Epithelial cell of proximal tubule (primary cell): ENCODE measurements at places on chromosomes 6 and 20.
A peak's percentile ranks its signal among the peaks of the same experiment; 100 is the strongest.

DNA sequence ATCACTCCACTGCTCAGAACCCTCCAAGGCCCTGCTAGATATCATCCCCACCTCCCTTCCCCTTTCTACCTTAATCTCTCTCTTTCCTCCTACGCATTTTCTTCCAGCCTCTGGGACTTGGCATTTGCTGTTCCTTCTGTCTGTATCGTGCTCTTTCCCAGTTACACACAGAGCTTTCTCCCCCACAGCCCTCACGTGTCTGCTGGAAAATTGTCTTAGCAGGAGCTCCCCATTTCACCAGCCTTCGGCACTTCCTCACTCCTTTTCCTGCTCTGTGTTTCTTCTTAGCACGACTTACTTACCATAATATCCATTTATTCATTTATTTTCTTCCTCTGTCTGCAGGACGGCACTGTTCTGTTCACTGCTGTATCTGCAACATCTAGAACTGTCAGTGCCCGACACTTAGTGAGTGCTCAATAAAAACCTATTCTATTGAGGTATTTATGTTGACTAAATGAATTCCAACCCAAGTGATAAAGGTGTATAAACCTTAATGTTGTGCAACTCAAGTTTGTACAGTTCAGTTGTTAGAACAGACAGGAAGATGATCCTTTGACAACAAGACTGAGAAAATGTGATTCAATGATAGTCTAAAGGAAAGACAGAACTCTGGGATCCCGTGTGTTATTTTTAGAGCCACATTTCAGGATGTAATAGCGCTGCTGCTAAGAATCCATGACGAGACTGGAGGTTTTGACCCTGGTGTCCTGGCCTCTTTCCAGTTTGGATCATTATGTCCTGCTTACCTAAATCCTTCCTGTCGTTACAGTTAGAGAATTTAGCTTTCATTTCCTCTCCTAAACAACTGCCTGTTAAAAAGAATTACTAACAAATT is 170.1 kb upstream of the LAMP5 start:
- DNase-seq = peak; percentile 52

GRCh38 chr6:26568601-26569432 is 27.9 kb upstream of the ABT1 start:
- DNase-seq = peak; percentile 68

DNA sequence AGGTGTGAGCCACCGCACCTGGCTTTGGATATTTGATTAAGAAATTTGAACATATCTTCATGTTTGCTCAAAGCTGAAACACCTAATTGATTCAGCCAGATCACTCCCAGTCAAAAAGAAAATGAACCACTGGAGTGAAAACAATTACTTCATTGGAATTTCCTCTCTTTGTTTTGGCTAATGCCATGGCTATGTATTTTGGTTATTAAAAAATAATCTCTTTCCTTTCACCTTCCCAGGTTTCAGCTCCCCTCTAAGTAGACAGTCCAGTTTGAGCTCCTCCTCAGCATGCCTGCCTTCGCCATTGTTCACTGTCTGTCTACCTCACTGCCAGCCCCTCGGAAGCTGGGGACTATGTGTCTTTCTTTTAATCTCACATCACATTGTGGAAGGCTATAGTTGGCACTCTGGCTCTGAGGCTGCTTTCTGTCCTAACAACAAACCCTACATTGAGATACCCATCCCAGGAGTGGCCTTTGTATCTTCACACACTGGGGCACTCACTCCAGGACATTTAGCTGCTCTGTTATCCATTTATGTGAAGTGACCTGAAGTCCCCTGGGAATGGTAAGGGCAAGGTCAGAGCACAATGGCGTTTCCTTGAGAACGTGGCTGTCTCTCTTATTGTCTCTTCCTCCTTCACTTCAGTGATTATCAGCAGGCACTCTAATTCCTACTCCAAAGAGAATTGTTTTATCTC is 764.0 kb upstream of the CITED2 start:
- DNase-seq = no peak

DNA sequence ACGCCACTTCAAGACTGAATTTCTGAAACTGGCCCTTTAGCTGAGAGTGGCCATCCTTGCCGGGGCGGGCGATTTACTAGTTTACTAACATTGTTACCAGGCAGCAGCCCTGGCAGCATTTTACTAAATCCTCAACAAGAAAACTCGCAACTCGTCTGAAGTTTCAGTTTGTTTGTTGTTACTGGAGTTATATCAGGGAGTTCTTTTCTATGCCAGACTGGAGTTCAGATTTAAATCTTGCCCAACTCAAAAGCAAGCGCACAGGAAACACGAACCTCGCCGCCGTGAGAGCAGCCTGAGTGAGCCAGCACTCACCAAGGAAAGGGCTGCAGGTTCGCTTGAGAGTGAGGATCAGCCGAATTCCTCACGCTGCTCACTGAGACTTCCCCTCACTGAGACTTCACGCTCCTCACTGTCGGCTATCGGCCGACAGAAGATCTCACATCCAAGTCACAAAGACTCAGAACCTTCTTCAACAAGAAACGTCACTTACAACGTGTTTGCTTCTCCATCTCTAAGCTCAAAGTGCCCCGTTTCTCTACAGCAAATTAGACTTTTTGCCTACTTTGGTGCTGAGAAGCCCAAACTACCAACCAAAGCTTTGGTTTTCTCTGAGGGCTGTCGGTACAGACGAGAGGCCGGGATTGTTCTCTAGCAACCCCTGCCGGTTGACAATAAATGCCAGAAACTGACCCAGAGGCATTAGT is 78.9 kb downstream of the OLIG3 start:
- DNase-seq = peak; percentile 44

GRCh38 chr6:149045404-149045803 is 272.1 kb upstream of the TAB2 start:
- no peak for DNase-seq

DNA sequence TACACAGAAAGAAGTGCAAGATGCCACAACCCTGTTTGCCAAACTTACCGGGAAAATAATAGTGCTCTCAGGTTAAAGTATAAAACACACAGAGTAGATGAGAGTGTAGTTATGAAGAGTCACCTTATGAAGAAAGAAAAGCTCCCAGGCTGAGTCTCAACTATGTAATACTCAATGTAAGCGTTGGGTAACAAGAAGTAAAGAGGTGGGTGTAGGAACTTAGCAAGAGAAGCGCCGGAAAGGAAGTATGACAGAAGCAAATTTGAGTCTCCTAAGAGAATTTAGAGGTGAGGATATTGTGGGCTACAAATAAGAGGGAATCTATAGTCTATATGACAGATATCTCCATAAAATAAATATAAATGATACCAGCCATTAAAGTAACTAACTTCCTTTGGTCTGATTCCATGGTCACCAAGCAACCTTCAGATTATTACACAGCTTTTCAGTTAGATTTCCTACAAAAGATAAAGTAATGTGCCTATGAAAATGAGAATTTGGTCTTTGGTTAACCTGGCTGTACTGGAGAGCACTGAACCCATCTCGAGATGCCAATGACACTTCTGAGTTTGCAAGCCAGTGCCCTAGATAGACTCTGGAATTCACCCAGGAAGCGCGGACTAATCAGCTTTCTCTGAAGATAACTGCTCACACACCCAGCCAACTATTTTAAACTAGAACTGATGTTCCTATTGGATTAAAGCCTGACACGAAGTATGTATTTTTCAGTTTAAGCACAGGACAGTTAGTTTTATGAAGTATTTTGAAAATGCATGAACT is 1.8 kb downstream of the TUBE1 start:
- DNase-seq = no peak

GRCh38 chr20:37353285-37353849 is 7.4 kb downstream of the SRC start:
- no peak for DNase-seq

GRCh38 chr6:118269659-118270058 is 278.4 kb upstream of the PLN start:
- DNase-seq = no peak
